ENCODE measurements at places on chromosomes 2 and 18.

- no peak for DNase-seq
These were observed 89.3 kb upstream of the OTOS start for GRCh38 chr2:240229603-240230235.

DNA sequence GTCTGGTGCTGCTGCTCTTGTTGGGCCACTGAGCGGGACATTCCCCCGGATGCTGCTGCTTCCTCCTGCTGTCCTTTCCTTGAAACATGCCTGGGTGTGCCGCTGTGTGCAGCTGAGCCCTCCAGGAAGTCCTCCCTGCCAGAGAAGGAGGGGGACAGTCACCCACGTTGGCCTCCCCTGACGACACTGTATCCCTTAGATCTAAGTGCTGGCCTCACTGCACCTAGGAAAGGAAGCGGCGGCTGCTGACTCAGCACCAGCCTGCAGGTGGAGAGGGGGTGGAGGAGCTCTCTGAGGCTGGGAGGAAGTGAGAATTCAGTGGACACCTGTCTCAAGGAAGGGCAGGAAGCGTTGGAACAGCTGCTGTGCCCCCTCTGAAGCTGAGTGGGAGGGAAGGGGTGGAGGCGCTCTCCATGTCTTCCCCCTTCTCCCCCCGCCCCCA is 239.8 kb downstream of the HAUS1 start:
- peak; percentile 9 for DNase-seq

DNA sequence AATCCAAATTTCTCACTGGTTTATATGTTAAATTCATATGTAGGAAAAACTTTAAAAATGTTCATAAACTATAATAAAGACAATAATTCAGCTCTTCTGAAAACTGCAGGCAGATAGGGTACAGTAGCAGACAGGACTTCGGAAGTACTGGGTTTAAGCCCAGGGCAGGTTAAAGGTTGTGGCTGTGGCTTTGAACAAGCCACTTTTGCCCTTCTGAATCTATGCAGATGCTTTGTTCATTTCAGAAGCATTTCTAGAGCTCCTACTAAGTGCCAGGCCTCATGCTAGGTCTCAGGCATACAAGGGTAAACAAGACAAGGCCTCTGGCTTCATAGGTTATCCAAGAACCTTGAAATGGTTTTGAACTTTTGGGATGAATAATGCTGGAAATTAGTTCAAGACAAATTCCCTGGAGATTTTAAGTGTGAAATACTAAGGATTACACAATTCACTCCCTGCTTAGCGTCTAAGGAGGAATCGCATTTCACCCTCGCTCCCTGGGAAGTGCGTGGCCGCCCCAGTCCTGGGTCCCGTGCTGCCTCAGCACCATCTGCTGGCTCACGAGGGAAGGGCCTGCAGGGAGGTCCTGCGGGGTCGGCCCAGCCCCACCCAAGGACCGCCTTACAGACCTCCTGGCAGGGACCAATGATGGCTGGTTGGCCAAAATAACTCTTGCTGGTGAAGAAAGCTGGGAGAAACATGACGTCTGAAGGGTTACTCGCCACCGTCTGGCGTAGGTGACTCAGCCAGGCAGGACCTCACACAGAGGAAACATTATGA is 67.7 kb upstream of the L3MBTL4 start:
- DNase-seq: no peak

DNA sequence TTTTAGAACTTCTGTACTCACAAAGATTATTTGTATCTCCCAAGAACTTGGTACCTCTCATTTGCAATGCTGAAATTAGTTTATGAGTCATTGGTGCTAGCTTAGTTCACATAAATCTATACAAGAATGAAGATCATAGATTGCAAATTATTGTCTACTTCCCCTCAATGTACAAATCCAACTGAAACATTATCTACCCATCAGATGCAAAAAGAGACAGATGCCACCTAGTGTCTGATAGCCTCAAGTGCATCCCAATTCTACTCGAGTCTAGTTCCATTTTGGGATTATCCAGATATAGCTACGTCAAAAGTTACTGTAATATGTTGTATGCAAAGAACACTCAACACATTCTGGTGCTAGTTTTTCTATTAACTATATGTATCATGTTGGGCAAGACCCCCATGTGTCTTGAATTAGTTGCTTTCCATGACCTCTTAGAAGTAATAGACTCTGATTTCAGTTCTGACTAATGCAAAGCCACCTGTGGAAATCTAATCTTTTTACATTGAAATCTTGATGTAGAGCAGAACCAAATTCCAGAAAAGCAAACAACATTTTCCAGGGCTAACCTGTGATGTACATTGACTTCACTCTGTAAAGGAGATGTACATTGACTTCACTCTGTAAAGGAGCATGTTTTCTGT is 210.0 kb downstream of the RBM43 start:
- no peak for DNase-seq

GRCh38 chr18:35880788-35881455 is 91.6 kb upstream of the RMP24 start:
- DNase-seq: no peak

DNA sequence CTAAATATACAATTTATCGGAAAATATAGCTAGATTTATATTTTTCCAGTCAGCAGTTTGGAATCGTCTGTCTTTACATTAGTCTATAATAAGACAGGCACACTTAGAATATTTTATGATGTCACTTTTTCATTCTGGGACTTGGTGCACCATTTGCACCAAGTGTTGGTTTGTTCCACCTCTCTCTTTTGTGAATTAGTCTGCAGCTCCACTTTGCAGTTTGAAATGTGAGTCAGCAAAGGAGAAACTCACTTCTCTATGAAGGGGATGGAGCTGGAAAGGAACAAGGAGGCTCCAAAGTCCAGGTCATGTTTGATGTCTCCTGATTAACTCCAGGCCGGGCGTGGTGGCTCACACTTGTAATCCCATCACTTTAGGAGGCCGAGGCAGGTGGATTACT is 63.8 kb upstream of the RTN4 start:
- no peak for DNase-seq

GRCh38 chr2:10864861-10865636 is 46.7 kb upstream of the KCNF1 start:
- DNase-seq: no peak

DNA sequence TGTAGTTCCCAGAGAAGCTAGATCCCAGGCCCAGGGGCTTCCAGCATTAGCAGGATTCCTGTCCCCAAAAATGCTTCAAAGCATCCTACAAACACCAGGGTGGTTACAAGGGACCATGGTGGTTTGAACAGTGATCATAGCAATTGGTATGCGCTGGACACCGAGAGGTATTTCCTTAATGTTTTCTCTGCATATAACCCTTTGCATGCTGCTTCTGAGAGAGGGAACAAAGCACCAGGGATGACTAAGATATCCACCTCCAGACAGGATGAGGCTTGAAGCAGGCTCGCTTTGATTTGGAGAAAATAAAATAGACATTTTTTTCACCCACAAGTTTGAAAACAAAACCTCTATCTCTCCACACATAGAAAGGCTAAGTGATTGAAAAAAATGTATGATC is 50.5 kb upstream of the TSPYL6 start:
- no peak for DNase-seq

GRCh38 chr18:470661-471501 is 29.6 kb downstream of the COLEC12 start:
- DNase-seq: no peak

- DNase-seq: no peak
These were observed 121.0 kb downstream of the SUCLG1 start for GRCh38 chr2:84338069-84338468.

- DNase-seq: no peak
These were observed 33.4 kb upstream of the ITGA6 start for GRCh38 chr2:172394002-172394401.

DNA sequence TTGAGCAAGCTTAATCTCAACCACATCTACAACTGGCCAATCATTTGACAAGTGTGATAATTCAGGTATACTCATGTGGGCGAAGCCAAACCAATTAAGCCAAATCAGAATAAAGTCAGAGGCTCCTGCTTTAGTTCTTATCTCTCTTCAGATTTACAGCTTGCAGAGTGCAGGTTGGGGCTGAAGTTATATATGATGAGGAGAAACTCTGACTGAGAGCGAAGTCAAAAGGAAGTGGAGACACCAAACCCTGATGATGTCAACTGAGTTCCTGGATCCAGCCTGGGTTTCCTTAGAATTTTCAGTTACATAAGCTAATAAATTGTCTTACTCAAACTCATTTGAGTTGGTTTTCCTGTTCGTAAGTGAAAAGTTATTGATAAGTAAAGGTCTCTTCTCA is 73.9 kb downstream of the ASXL2 start:
- no peak for DNase-seq

- no peak for DNase-seq
These were observed 486.4 kb downstream of the FBXO15 start for GRCh38 chr18:73660931-73661856.

DNA sequence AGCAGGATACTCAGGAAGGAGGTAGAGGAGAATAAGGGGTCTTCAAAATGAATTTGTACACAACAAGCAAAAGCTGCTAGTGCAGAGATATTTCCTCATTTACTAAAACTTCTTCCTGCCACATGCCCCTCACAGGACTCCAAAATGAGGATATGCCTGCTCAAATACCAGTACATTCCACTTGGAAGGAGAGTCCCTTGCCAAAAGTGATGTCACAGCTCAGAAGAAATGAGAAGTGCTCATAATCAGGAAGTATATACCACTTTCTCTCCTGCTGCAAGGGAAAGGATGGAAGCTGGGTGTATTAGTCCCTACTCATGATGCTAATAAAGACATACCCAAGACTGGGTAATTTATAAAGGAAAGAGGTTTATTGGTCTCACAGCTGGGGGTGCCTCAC is 87.7 kb upstream of the FSHR start:
- DNase-seq: no peak

GRCh38 chr2:12070153-12070552 is 323.7 kb downstream of the LPIN1 start:
- no peak for DNase-seq

GRCh38 chr2:67954093-67954748 is 108.6 kb downstream of the C1D start:
- DNase-seq: no peak

- DNase-seq: no peak
These were observed 88.6 kb upstream of the BCL11A start for GRCh38 chr2:60641811-60642788.

- no peak for DNase-seq
These were observed 25.1 kb downstream of the ASXL2 start for GRCh38 chr2:25853038-25853638.

DNA sequence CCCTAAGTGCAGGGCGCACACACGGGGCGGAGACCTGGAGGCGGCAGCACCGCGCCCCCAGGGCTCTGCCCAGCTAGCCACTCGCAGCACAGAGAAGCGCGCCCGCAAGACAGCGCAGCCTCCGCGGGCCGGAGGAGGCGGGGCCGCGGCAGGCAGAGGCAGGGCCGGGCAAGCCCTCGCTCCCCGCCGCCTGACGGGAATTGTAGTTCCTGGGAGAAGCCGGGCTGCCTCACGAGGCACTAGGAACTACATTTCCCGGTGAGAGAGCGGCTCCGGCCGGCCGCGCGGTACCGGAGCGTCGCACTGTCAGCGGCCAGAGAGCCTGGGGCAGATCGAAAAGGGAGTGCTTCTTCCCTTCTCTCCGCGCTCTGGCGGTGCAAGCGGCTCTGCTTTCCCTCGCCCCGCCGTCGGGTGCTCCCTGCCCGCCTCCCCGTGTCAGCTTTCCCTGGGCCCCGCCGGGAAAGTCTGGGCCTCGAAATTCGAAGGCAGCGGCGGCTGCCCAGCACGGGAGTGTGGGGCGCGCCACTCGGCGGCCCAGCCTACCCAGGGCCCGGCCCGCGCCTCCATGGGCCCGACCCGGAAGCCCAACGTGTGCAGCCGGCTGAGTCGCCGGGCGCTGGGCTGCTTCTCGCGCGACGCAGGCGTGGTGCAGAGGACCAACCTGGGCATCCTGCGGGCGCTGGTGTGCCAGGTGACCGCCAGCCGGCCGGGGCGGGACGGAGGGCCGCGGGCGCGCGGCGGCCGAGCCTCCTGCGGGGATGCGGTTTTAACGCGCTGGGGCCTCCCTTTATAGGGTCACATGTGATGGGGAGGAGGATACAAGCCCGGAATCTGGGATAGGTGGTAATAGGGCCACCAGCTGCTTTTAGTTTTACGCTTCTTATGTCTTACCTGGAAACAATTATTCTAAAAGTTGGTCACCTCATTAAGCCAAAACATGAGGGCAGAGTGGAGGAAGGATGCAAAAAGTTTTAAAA is at the start of gene DCAF17:
Gene DCAF17 (plus strand): TSS at position 214 of the 977 bp plus-strand sequence. CDS start 352 bp downstream, at position 566.
- DNase-seq: peak; percentile 82

DNA sequence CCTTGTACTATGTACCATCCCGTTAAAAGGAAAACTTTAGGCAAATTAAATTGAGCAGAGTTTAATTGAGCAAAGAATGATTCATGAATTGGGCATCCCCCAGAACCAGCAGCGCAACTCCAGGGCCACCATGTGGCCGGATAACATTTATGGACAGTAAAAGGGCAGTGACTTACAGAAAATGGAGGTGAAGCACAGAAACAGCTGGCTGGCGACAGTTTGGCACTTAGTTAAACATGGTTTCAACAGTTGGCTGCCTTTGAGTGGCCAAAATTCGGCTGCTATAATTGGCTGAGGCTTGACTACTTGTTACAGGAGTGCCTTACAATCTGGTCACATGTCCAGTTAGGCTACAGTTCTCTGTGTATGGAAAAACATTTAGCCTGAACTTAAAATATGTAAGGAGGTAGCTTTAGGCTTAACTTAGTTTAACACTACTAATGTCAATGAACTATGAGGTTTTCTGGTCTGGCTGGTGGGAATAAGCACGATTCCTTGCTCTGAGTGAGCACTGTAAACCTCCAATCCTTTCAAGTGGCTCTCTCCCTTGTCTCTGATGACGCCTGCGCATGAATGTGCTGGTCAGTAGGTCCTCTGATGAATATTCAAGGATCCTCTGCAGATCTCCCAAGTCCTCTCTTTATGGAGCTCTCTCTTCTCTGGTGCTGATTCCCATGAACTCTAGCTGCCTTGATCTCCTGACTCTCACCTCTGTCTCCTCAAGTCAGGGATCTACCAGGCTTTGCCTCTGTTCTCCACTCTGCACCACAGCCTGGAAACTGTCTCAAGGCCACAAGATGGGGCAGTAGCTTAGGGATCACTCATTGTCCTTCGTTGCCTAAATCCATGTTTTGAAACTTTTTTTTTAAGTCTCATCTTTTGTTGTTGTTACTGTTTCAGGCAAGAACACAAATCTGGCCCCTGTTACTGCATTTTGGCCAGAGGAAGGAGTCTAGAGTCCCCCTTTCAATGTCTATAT is 24.4 kb upstream of the RAB31 start:
- DNase-seq: no peak

GRCh38 chr2:70549064-70549710 is 4.4 kb downstream of the TGFA start:
- DNase-seq: no peak

DNA sequence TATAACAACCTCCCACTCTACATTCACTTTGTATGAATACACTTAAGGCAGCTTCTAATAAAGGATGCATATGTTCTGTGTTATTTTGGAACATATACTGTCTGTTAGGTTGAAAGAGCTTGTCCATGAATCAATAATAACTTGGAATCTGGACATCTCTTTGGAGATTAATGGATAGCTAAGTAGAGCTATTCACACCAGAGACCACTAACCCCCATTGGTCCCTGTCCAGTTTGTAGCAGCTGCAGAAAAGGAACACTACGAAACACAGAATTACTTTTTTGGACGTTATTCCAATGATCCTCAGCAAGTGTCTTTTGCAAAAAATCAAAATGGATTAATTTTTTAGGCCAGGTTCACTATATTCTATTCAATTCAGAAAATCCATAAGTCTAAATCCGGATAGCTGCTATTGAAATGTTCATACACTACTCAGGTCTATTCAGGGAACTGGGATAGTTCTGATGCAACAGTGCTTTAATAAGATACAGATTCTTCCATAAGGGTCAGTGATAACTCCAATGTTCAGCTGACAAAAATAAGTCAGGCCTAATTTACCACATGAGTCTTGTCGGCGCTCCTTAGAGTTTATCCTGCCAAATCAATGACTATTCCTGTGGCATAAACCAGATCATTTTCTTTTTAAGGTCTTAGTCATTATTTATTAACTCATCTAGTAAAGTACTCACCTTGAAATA is 44.2 kb downstream of the NRXN1 start:
- no peak for DNase-seq
